ENCODE measurements at places on chromosomes 16 and 17. TPM values are rescaled to one million over a fixed set of nuclear protein-coding genes. Genes with fewer than 3 reads are reported as not detected.
A peak's percentile ranks its signal among the peaks of the same experiment; 100 is the strongest.

DNA sequence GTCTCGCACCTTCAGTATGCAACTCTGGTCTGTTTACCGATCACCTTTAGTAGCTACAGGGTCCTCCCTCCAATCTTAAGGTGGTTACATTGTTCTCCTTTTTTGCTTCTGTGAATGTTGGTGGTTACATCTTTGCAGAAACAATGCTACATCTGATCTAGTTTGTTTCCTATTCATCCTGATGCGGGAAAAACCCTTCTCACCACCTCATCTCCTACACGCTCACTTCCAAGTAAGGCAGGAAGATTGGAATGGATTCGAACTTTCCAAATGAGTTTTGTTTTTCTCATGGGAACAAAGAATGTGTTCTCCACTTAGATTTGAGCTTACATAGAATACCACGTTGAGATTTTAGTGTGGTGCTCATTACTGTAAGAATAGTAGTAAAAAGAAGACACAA lies 14.5 kb downstream of the ZC3H18 start:
- no peak for DNase-seq

- DNase-seq = no peak
Observed at GRCh38 chr16:58741976-58742375, 7.9 kb upstream of the GOT2 start.

GRCh38 chr16:81165411-81166097 lies 69.4 kb upstream of the GCSH start:
- DNase-seq = peak; percentile 60

DNA sequence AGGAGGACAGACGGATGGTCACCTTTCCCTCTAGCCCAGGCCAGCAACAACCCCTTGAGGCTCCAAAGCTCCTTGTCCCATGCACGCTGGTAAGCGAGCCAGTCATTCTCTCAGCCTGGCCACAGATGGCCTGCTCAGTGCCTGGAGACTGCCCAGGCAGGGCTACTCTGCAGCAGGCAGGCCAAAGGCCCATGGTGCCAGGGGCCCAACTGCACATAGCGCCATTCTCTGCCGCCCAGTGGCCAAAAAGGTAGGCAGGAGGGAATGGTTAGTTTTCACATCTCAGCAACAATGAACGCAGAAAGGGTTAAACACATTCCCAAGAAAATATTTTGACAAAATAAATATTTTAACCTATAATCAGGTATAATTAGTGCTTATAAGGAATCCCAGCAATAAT lies 7.7 kb upstream of the SREBF1 start:
- DNase-seq = no peak

Gene TERB1
- 0.33 TPM for total RNA-seq

Gene ACSM2A
- not detected for total RNA-seq

DNA sequence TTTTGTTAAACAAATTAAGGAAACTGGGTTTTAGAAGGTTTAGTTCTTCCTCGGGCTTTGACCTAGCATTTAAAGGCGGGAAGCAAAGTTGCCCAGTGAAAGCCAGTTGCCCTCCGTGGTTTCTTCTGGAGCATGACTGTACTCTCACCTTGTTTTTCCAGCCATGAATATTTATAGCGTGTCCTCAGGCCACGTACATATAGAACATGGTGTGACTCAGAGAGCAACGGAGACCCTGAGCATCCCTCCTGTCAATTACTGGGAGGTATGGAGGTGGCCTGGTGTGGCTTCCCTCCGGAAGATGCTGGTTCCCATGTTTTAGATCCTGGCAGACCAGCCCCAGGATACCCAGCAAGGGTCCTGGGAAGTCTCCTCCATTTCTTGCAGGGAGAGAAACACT lies 48.4 kb downstream of the AKAP1 start:
- DNase-seq = no peak

Gene C17orf78
- not detected for total RNA-seq

All from breast epithelium (tissue), 4 donors.